GM12892 (cell line): ENCODE measurements at places on chromosomes 16 and 17.

GRCh38 chr17:33983824-33984574 is 271.1 kb upstream of the CCL2 start:
- DNase-seq, result no peak

GRCh38 chr17:51733166-51733565 is 425.3 kb downstream of the CA10 start:
- no peak for DNase-seq

- DNase-seq, result no peak
Measured at GRCh38 chr17:41060052-41060604, at the start of gene KRTAP2-3. Gene KRTAP2-3 (minus strand): TSS chr17:41060114. CDS start chr17:41060050, 64 bp downstream.

DNA sequence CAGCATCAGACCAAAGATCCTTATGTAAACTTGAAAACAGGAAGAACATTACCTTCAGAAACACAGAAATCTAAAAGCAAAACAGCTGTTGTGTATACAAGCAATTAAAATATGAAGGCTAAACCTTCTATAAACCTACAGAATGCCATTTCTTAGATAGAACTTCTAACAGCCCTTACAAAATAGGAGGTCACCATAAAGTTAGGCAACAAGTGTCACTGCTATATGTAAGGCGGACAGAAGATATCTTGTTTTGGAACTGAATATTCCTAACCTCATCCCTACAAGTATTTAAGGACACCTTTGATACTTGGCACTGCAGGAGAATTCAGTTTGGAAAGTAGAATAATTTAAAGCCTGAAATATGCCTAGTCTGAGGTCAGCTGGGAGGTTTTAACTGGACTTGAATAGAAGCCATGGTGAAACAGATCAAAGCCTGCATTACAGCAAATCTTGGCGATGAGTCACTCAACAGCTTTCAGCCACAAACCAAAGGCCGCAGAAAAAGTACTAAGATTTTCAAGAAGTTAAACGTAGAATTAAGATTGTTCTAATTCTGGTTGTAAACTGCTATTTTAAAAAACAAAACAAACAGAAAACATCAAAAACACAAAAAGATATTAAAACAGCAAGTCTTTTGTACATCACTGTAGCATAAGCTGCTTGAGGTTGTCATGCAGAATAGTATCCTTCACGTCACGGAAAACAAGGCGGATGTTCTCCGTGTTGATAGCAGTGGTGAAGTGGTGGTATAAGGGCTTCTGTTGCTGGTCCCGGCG is 42.7 kb downstream of the GNA13 start:
- no peak for DNase-seq

DNA sequence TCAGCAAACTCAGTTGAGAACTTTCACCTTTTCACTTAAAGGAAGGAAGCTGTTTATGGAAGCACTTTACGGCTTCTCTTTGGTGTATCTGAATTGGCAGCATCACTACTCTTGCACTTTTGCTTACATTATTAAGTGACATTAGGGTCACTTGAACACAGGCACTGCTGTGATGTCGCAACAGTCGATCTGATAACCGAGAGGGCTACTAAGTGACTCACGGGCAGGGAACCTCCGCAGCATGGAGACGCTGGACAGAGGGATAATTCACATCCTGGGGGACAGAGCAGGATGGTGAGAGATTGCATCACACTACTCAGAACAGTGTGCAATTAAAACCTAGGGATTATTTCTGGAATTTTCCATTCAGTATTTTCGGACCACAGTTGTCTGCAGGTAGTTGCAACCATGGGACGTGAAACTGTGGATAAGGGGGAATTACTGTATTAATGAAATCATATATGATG is 56.5 kb downstream of the DNAH2 start:
- no peak for DNase-seq

- DNase-seq, result no peak
Measured at GRCh38 chr17:29575511-29576213, 7.2 kb downstream of the TP53I13 start.

- no peak for DNase-seq
Measured at GRCh38 chr16:5073279-5073629, 1.6 kb downstream of the ALG1 start.

- DNase-seq, result no peak
Measured at GRCh38 chr16:82880346-82880745, 253.6 kb downstream of the CDH13 start.

GRCh38 chr16:13013043-13013442 is 111.6 kb downstream of the SHISA9 start:
- no peak for DNase-seq

- DNase-seq, result no peak
Measured at GRCh38 chr16:84511180-84511800, 6.8 kb upstream of the MEAK7 start.

DNA sequence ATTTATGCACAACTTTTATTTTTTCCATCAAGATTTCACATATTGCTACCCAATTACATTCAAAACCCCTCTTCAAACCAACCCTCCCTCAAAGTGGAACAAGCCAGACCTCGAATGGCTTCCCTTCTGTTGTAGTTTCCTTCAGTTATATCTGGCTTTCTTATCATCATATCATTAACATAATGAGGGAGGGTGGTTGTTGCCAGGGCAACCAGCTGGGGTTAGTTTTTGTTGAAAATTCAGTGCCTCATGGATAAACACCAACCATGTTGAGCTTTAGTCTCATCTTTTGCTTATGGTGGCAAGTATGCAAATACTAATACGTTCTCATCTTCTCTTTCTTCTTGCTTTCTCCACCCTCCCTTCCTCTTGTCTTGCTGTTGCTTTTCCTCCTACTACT is 359.7 kb downstream of the CDH11 start:
- DNase-seq, result no peak

- peak; percentile 76 for DNase-seq
Measured at GRCh38 chr17:74199306-74200092, 4.0 kb upstream of the RPL38 start.

DNA sequence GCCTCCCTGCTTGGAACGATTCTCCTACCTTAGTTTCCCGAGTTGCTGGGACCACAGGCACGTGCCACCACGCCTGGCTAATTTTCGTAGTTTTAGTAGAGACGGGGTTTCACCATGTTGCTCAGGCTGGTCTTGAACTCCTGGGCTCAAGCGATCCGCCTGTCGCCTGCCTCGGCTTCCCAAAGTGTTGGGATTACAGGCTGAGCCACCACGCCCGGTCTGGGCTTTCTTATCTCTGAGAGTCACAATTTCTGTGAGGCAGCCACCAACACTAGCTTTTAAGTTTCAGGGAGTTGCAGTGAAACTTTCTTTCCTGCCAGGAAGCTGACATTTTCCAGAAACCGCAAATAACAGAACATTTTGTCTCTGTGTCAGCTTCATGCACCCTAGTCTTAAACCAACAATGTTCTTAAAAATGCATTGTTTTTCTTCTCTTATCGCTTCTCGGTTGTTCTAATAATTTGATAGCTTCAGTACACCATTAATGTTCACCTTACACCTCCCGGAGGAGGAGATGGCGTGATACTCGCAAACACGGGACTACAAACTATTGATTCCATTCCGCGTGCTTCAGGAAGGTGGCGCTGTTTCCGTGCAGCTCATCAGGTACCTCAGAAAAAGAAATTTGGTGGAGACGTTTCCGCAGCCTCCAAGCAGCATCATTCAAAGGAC is 7.4 kb upstream of the DHRS7B start:
- DNase-seq, result peak; percentile 47

DNA sequence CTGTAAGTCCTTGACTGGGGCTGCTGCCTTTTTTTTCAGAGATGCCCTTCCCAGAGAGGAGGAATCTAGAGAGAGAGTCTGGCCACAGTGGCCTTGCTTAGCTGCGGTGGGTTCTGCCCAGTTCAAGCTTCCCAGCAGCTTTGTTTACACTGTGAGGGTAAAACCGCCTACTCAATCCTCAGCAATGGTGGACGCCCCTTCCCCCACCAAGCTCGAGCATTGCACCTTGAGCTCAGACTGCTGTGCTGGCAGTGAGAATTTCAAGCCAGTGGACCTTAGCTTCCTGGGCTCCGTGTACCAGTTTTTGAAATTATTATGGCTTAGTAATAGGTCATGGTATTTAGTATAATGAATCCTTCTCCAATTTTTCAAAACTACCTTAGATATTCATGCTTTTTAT is 395.4 kb downstream of the NPIPA7 start:
- no peak for DNase-seq

GRCh38 chr16:81292936-81293335 is 21.8 kb upstream of the GAN start:
- DNase-seq, result no peak

DNA sequence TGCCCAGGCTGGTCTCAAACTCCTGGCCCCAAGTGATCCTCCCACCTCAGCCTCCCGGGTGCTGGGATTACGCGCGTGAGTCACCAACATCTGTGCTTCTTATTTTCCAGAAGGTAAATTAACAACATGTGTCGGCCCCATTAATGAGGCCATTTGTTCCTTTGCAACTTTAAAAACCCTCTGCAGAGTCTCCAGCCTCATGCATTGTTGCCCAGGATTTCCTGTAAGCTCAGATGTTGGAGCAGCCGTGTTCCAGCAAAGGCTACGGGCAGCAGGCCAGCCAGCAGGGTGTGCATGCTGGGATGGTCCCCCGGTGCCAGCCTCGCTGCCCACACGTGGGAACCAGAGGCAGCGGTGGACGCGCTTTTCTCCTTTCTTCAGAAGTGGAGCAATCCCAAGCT is 19.1 kb upstream of the HEXD start:
- DNase-seq, result no peak

DNA sequence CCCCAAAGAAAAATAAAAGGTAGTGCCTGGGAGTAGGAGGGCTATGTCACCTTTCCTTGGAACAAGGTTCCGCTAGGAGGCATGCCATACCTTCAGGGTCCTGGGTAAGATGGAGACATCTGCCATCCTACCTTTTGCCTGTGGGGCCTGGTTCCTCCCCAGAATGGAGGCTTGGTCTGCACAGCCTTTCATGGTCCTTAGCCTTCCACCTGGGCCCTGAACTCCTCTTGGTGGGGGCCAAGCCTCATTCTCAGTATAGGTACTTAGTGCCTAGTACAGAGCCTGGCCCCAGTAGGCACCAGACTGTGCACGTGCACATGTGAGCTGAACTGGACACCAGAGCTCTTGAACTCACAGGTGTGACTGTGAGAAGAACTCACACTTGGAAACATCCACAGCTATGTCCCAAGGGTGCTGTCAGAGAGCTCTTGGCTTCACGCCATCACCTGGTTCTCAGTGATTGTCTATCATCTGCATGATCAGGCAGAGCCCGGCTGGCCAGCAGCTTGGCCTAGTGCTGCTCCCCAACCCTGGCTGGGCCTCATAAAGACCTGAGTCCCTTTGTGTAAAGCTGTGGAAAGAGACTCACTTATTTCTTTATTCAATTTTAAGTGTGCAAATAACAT is 143.2 kb downstream of the SOCS1 start:
- no peak for DNase-seq

- no peak for DNase-seq
Measured at GRCh38 chr17:45757431-45758218, 26.5 kb upstream of the CRHR1 start.

DNA sequence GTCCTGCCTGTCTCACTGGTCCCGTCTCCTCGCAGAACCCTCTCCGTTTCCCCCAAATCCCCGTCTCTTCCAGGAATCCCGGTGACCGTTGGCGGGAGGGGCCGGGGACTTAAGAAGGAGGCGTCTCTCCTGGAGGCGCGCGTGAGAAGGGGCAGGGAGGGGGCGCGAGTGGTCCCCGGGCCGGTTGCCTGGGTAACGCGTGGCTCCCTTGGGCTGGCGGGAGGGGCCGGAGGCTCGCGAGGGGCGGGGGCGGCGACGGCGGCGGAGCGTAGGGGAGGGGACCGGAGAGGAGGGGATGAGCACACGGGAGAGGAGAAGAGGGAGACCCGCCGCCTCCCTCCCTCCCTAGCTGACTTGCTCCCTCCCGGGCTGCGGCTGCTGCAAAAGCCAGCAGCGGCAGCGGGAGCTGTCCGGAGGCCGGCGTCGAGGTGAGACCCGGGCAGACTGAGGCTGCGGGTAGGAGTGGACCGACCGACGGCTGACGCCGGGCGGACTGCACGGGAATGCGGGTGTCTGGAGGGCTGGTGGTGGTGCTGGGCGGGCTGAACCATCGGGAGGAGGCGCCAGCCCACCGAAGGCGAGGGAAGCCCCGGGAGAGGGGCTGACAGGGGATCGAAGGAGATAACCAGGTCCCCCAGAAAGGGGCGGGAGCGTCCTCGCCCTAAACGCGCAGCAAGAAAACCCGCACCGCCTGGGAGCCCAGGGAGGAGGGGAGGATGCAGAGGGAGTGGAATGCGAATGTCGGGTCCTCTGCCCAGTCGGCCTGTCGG is at the start of gene PRRT2:
Gene PRRT2, plus strand, starts transcription at position 298 of the 770 bp plus-strand sequence. CDS start 862 bp downstream, outside the sequence.
- no peak for DNase-seq

DNA sequence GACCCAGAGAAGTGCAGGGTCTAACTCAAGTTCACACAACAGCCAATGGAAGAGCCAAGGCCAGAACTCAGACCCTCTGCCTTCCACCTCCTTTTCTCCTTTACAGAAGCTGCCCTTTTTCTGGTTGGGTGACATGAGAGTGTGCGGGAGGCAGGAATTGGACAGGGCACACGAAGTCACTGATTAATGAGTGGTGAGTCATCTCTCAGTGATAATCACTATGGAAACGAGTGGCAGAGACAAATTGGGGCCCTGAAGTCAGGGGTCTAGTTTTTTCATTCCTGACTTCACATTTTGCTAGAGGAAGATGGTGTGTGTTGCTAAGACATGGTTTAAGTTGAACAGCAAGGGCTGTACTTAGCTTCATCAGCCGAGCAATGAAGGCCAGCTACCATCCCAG is 312.7 kb upstream of the CCL2 start:
- DNase-seq, result no peak

GRCh38 chr16:67847064-67847861 is at the start of gene CENPT:
Gene CENPT (minus strand): TSS chr16:67847693. CDS start chr16:67833859, 13,834 bp downstream.
- DNase-seq, result no peak

DNA sequence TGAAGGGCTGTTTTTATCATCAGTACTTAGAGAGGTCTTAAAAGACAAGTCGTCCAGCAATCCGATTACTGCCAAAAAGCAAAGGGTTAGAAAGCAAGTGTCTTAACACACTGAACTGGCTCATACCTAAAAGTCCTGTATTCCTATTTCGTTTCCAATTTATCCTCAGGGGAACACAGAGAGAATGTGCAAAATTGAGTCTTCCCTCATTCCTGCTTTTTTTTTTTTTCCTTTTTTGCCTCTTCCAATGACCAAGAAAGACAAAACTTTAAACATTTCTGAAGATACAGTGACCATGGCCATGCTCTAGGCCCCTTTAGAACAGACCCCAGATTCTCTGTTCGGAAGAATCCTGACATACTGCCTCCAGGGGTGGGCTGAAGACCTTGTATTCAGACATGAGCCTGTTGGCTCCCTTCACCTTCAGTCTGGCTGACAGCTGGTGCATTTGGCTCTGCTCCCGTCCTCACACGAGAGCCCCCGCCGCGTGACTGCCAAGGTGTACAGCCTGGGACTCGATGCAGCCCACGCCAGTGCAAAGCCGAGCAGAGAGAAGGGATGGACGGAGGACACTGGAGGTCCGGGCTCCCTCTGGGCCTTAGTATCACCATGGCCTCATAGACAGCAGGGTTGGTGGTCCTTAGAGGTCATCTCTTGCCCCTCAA is 47.0 kb downstream of the COTL1 start:
- no peak for DNase-seq

- no peak for DNase-seq
Measured at GRCh38 chr17:36583787-36584186, 7.9 kb upstream of the DHRS11 start.

DNA sequence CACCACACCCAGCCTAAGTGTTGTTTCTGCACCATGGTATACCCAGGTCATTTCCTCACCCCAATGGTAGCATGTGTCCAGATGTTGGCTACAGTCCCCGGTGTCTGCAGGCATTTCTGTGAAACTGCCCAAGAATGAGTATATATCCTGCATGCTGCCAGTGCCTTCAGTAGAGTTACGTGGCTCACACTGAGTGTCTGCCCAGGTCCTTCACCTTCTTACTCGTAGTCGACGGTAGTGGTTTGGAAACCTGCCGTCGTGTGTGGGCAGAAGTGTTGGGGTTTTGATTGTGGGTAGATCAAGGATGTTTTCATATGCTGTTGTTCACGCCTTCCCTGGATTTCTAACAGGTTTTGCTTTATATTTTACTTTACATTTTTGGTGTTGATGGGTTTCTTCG is 16.8 kb downstream of the TCF25 start:
- no peak for DNase-seq
